ENCODE measurements at places on chromosomes 5 and 9.

GRCh38 chr5:142740474-142741242 lies 29.5 kb upstream of the ARHGAP26 start:
- no peak for DNase-seq

DNA sequence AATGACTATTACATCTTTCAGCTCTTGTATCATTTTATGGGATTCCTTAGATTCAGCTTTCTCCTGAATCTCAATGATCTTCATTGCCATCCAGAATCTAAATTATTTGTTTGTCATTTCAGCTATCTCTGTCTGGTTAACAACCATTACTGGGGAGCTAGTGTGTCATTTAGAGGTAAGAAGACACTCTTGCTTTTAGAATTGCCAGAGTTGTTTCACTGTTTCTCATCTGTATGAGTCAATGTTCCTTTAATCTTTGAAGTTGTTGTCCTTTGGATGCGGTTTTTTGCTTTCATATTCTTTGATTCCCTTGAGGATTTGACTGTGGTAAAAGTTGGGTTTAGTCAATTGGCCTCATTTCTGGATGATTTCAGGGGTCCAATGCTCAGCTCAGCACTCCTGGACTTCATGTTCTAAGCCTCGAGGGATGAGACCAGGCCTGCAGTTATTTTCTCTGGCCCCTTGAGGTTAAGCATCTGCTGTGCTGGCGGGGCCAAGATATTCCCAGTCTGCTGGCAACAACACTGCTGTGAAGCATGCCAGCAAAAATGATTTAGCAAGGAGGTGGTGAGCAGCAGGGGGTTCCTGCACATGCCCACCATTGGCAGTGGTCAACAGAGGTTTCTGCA lies 102.4 kb upstream of the PCSK5 start:
- DNase-seq: no peak

DNA sequence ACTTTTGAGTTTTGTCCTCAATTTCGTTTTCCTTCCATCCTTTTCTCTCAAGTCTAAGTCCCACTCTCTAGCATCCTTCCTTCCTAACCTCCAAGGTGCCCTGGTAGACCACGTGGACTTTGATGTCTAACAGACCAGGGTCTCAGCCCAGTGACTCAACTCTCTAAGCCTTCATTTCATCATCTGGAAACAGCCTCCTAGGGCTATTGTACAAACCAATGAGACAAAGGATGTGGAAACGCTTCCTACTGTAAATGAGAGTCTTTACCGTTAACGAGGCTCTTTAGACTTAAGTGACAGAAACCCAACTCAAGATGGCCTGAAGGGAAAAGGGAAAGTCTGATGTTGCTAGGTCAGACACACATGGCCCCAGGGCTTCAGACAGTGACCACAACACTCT lies 49.2 kb upstream of the CPLX2 start:
- DNase-seq: no peak

DNA sequence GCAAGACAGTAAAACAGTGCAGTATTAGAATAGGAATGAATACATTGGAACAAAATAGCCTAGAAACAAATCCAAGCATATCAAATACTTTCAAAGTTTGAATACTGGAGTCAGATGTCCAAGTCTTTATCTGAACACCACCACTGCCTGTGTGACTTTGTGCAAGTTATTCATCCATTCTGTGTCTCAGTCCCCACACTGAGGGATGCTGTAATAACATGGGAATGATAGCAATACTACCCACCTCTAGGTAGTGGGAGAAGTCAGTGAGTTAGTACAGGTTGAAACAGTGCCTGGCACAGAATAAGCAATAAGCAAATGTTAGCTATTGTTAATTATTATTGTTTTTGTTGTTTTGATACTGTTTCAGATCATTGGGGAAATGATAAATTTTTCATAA lies 130.9 kb downstream of the SUSD1 start:
- no peak for DNase-seq

DNA sequence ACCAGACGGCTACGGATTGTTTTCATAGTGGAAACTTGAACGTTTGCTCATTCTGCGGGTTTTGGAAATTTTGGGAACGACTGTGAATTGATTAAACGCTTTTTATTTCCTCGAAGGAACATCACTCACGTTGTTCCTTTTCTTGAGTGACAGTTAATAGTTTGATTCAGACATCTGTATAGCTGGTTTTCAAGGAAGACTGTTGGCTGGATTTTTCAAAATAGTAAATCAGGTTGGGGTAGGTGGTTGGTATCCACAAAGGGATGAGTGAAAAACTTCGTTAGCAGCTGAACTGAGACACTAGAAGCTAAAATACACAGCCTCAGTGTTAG lies 1.1 kb downstream of the TGFBR1 start:
- no peak for DNase-seq

DNA sequence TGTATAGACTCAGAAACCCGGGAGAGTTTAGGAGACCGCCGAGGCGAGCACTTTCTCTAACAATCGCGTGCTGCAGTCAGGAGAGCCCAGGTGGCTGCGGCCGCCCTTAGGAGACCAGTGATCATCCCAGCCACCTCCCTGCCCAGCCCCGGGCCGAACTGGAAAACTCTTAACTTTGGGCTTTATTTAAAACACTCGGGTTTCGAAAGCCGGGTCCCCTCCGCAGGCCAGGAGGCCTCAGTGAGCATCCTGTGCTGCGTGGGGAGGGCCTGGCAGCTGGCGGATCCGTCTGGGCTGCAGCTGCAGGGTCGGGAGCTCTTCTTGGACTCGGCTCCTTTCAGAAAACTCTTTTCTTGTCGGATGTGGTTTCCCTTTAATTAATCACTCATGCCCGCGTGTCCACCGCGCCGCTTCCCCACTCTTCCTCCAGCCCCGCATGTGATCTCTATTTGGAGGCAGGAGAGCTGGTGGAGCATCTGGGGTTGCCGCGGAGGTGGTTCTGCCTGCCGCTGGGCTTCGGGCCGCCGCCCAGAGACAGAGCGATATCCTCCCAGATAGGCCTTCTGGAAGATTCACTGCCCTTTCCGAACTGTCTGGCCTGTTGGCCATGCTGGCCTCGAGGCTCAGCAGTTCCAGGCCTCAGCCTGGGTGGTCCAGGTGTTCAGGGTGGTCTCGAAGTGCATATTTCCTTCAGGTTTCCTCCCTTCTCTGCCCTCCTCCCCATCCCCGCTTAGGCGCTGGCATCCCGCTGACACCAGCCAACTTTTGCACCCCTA lies 59.5 kb downstream of the TMEM174 start:
- no peak for DNase-seq

DNA sequence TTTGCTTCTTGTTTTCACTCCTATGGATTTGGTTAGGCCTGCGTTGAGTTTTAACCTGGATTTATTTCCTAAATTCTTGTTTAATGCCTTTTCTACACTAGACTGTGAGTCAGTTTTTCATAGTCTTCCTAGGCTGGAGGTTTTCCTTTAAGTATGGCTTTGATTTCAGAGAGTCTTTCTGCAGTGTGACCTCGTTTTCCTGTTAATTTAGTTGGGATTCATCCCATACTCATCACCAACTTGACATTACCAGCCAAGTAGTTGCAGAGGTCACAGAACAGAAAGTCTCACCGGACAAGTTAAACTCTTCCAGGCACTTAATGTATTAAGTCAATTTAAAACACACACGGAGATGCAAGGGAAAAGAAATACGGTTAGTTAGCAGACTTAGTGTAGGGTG lies 29.7 kb upstream of the AUH start:
- no peak for DNase-seq

DNA sequence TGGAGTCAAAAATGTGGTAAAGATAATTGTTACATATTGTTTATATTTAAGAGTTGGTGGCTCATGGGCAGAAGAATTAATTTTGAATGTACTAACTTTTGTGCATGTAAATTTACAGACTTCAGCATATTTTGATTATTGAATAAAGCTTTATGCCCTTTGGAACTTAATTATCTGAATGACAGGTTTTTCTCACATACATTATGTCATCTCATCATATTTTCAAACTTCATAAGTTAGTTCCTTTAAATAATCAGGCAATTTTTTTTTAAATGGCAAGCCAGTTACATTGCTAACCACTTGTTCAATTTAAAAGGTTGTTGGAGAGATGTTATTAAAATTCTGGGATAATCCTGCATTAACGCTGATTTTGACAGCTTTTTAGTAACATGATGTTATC lies 184.6 kb upstream of the EDIL3 start:
- no peak for DNase-seq

DNA sequence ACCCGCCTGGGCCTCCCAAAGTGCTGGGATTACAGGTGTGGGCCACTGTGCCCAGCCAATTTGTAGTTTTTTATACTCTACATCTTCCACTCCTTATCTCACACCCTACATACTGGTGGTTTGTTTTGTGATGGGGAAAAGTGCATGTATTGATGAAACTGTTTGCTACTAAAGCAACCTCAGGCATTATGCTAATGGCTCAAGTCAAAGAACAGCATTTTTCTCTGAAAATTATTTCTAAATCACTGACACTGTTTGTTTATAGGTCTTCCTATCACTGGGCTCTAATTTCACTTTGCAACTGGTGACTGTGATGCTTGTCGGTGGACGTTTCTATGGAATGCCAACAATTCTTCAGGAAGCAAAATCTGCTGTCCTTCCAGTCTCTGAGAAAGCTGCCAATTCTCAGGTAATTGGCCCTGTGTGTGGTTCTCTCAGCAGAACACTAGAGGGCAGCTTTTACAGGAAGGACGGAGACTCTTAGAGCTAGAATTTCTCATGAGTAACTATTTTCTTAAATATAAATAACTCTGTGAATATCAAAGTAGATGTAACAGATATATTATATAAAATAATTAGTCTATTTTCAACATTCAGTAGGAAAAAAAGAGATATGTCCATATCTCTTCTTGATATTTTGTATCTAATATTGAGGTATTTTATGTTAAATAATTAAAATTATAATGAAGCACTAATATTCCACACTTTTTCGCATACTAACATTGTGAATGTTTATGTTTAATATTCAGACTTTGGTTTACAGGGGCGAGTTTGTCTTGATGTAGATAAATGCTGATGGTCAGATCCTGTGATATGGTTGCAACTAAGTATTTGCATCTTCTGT lies 244.1 kb downstream of the ADGRV1 start:
- no peak for DNase-seq

GRCh38 chr5:134327327-134327726 lies 39.6 kb downstream of the CDKL3 start:
- DNase-seq: no peak

DNA sequence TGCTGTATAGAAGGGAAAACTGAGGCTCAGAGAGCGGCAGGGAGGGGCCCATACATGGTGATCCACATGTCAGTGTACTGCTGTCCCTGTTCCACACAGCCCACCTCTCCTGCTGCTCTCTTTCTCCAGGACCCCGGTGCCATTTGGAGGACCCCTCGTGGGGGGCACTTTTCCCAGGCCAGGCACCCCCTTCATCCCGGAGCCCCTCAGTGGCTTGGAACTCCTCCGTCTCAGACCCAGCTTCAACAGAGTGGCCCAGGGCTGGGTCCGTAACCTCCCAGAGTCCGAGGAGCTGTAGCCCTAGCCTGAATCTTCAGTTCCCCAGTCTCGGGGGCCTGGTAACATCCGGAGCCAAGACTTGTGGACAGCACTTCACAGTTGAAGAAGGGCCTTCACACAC lies 15.5 kb downstream of the MYOZ3 start:
- DNase-seq: no peak
